Tibial nerve (tissue), 4 donors: ENCODE measurements at places on chromosomes 2 and 18.
A peak's percentile ranks its signal among the peaks of the same experiment; 100 is the strongest.

DNA sequence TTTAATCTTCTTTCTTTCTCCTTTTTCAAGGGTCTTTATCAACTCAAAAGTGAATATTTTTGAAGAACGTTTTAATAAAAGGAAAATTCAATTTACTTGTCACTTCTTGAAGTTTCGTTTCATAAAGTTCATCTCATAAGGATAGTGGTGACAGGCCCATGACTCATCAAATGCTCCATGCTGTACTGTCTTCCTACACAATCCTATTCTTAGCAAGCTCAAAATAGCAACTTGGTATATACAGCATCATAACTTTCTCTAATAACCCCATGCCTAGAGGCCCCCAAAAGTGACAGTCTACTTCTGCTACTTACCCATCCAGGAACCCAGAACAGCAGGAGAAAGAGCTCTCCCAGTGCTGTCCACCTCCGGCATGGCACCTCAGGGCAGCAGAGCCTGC, 7.7 kb downstream of the FBXO15 start:
- peaks cover 3% of the 10 kb centered on the region for H3K36me3 ChIP-seq
- H3K27me3 ChIP-seq: no peaks in the 10 kb centered on the region
- H3K27ac ChIP-seq: no peak overlapping the region
- no peak for DNase-seq

GRCh38 chr2:29074411-29074810, at the start of gene PCARE:
PCARE (minus strand) TSS chr2:29074523; CDS start chr2:29074261, 262 bp downstream.
- peak within 1 kb of the TSS; percentile 89 for H3K27ac ChIP-seq
- DNase-seq: no peak
- peaks cover 13% of the 10 kb centered on the region for H3K4me1 ChIP-seq
- H3K27me3 ChIP-seq: no peaks in the 10 kb centered on the region
- H3K4me3 ChIP-seq: no peak within 1 kb of the TSS
- H3K36me3 ChIP-seq: no peaks in the 10 kb centered on the region

DNA sequence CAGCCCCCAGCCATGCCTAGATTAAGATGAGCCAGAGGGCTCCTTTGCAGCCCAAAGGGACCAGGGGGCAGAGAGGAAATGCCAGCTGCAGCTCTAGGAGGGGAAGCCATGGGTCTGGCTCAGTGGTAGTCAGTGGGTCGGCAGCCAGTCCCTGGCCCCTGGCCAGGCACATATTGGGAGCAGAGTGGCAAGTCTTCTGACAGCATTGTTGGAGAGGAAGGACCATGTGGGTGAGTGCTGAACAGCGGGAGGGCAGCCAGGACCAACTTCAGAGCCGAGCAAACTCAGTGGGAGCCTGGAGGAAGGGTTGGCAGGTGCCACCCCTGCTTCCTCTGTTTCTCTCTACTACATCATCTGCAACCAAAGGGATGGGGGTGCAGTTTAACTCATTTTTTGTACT, 140.5 kb upstream of the PELI1 start:
- no peak for DNase-seq
- H3K4me1 ChIP-seq: no peaks in the 10 kb centered on the region
- H3K36me3 ChIP-seq: no peaks in the 10 kb centered on the region
- no peak overlapping the region for H3K27ac ChIP-seq

DNA sequence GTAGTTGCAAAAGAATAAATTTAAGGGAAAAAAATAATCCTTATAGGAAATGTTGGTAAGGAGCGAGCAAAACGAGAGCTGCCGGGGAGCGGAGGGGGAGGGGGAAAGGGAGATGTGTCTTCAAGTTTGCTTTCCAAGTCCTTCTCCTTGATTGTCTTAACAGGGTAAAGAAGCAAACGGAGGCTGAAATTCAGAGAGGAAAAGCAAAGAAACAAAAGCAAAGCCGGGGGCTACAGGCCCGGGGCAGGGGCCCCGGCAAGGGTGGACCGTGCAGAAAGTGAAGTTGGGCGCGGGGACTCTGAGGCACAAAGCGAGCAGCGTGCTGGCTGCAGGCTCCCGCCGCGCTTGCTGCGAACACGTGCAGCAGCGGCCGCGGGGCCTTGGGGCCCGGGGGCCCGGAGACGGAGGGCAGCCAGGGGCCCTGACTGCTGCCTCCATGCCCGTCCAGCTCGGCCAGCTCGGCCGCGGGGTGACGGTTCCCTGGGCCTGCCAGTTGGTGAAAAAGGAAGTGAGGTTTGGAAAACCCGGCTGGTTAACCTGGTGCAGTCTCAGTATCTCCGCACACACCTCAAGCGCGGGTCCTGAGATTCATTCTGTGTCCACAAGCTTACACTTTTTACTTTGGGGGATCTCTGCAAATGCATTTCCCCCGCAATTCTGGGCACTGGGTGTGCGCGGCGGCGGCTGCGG, 4.1 kb downstream of the BCL11A start:
- no peak overlapping the region for H3K27ac ChIP-seq
- peak overlapping the region; percentile 29 for H3K4me3 ChIP-seq
- H3K27me3 ChIP-seq: peaks cover 3% of the 10 kb centered on the region
- no peaks in the 10 kb centered on the region for H3K4me1 ChIP-seq

- DNase-seq: no peak
- H3K4me1 ChIP-seq: peaks cover 47% of the 10 kb centered on the region
- no peaks in the 10 kb centered on the region for H3K27me3 ChIP-seq
- H3K4me3 ChIP-seq: no peak overlapping the region
- no peaks in the 10 kb centered on the region for H3K36me3 ChIP-seq
Observed at GRCh38 chr2:163716101-163716500, 19.7 kb downstream of the FIGN start.

- no peak for DNase-seq
- H3K4me3 ChIP-seq: no peak overlapping the region
- H3K36me3 ChIP-seq: no peaks in the 10 kb centered on the region
- no peak overlapping the region for H3K27ac ChIP-seq
- H3K4me1 ChIP-seq: no peaks in the 10 kb centered on the region
- no peaks in the 10 kb centered on the region for H3K27me3 ChIP-seq
Observed at GRCh38 chr2:234765279-234765678, 186.5 kb upstream of the SH3BP4 start.

DNA sequence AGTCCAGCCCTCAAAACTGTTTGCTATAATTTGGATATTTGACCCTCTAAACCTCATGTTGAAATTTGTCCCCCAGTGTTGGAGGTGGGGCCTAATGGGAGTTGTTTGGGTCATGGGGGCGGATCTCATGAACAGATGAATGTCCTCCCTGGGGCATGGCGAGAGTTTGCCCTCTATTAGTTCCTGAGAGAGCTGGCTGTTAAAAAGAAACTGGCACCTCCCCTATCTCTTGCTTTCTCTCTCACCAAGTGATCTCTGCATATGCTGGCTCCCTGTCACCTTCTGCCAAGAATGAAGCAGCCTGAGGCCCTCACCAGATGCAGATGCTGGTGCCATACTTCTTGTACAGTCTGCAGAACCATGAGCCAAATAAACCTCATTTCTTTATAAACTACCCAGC, 12.0 kb downstream of the LNPK start:
- H3K27me3 ChIP-seq: no peaks in the 10 kb centered on the region
- no peaks in the 10 kb centered on the region for H3K4me1 ChIP-seq
- no peak overlapping the region for H3K4me3 ChIP-seq
- no peaks in the 10 kb centered on the region for H3K36me3 ChIP-seq
- no peak for DNase-seq

DNA sequence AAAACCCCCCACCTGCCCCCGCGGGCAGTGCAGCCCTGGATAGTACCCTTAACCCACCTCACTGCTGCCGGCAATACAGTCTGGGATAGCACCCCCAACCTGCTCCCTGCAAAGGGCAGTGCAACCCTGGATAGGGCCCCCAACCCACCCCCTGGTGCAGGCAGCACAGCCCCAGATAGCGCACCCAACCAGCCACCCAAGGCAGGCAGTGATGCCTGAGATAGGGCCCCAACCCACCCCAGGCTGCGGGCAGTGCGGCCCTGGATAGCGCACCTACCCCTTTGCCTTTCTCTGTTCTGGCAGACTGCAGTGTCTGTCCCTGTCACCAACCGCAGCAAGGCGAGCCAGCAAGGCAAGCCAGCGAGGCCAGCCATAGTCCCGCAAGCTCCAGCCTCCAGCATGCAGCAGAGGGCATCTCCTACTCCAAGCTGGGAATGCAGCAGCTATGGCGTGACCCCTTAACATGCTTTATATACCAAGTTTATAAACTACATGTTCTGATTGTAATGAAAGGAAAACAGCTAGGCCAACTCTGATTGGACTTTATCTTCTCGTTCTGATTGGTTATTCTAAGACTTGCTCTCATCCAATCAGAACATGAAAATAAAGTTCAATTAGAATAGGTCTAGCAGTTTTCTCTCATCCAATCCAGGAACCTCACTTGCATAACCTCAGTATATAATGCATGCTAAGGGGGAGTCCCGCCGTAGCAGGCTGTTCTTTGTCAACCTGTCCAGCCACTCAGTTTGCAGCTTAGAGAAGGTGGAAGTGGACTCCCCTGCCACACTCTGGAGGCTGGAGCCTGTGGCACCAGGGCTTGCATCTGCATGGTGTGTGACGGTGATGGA, 34.1 kb upstream of the ANKRD62 start:
- H3K4me3 ChIP-seq: no peak overlapping the region
- H3K4me1 ChIP-seq: no peaks in the 10 kb centered on the region
- H3K36me3 ChIP-seq: no peaks in the 10 kb centered on the region
- no peaks in the 10 kb centered on the region for H3K27me3 ChIP-seq
- DNase-seq: no peak
- no peak overlapping the region for H3K27ac ChIP-seq

GRCh38 chr2:201984333-201984732, 49.3 kb upstream of the FZD7 start:
- no peaks in the 10 kb centered on the region for H3K27me3 ChIP-seq
- peaks cover 24% of the 10 kb centered on the region for H3K4me1 ChIP-seq
- no peak overlapping the region for H3K4me3 ChIP-seq
- no peak for DNase-seq
- no peaks in the 10 kb centered on the region for H3K36me3 ChIP-seq

- H3K27ac ChIP-seq: peak overlapping the region; percentile 56
- no peaks in the 10 kb centered on the region for H3K27me3 ChIP-seq
- no peaks in the 10 kb centered on the region for H3K4me1 ChIP-seq
Observed at GRCh38 chr18:424071-424661, 76.3 kb downstream of the COLEC12 start.

DNA sequence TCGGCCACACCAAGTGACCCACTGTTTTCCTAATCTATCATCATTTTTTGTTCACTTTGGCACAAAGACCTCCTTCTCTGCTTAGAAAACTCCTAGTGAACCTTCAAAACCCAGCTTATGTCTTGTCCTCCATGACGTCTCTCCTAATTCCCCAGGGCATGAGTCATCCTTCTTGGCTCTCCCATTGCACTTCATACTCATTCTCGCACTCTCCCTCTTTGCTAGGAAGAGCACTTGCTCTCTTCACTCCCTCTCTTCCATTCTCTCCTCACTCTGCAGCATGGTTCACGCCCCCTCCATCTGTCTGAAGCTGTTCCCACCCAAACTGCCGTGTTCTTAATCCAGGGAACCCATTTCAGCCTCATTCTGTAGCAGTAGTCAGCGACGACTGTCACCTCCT, 103.9 kb downstream of the MRO start:
- H3K4me3 ChIP-seq: no peak overlapping the region
- DNase-seq: no peak
- H3K4me1 ChIP-seq: no peaks in the 10 kb centered on the region
- H3K27me3 ChIP-seq: no peaks in the 10 kb centered on the region
- H3K27ac ChIP-seq: no peak overlapping the region

- DNase-seq: no peak
- H3K4me1 ChIP-seq: no peaks in the 10 kb centered on the region
- no peaks in the 10 kb centered on the region for H3K36me3 ChIP-seq
- H3K4me3 ChIP-seq: no peak overlapping the region
- no peaks in the 10 kb centered on the region for H3K27me3 ChIP-seq
- no peak overlapping the region for H3K27ac ChIP-seq
Observed at GRCh38 chr2:199160081-199160480, 297.7 kb downstream of the SATB2 start.

- no peak overlapping the region for H3K4me3 ChIP-seq
- peaks cover 16% of the 10 kb centered on the region for H3K36me3 ChIP-seq
- no peaks in the 10 kb centered on the region for H3K27me3 ChIP-seq
Observed at GRCh38 chr18:9792565-9793245, 84.6 kb downstream of the RAB31 start.

- H3K36me3 ChIP-seq: no peaks in the 10 kb centered on the region
- no peak for DNase-seq
- H3K4me1 ChIP-seq: peaks cover 53% of the 10 kb centered on the region
- H3K4me3 ChIP-seq: no peak overlapping the region
- no peaks in the 10 kb centered on the region for H3K27me3 ChIP-seq
- peak overlapping the region; percentile 68 for H3K27ac ChIP-seq
Observed at GRCh38 chr2:36380624-36381481, 25.3 kb downstream of the CRIM1 start.

GRCh38 chr18:68342039-68342659, 372.8 kb downstream of the TMX3 start:
- no peak for DNase-seq
- H3K4me3 ChIP-seq: no peak overlapping the region
- no peaks in the 10 kb centered on the region for H3K4me1 ChIP-seq
- no peaks in the 10 kb centered on the region for H3K27me3 ChIP-seq

DNA sequence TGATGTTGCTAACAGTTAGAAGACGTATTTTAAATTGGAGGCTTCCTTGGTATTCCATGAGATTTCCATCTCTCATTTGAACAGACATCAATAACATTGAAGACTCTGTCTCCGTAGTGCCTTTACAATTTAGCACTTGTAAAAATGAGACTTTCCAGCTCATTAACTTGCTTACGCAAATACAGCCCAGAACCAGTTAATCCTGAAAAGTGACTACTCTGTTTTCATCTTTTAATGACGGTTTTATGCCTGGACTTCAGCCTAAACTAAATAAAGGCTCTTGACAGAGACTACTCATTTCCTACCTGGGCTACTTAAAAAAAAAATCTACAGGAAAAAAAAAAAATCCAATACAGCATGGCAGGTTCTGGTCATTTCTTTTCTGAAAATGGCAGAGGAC, 148.6 kb downstream of the LRATD1 start:
- no peaks in the 10 kb centered on the region for H3K27me3 ChIP-seq
- no peak overlapping the region for H3K4me3 ChIP-seq
- H3K4me1 ChIP-seq: no peaks in the 10 kb centered on the region
- no peak overlapping the region for H3K27ac ChIP-seq
- no peak for DNase-seq

- no peaks in the 10 kb centered on the region for H3K27me3 ChIP-seq
- H3K27ac ChIP-seq: no peak overlapping the region
- no peaks in the 10 kb centered on the region for H3K4me1 ChIP-seq
- H3K36me3 ChIP-seq: no peaks in the 10 kb centered on the region
Observed at GRCh38 chr18:48534364-48534763, 4.5 kb upstream of the CTIF start.

GRCh38 chr18:46497129-46497528, 159.9 kb downstream of the LOXHD1 start:
- H3K4me3 ChIP-seq: no peak overlapping the region
- no peaks in the 10 kb centered on the region for H3K27me3 ChIP-seq
- no peaks in the 10 kb centered on the region for H3K4me1 ChIP-seq
- no peaks in the 10 kb centered on the region for H3K36me3 ChIP-seq
- no peak for DNase-seq
- H3K27ac ChIP-seq: no peak overlapping the region
